Activated T-helper 1 cell treated with anti-CD3 and anti-CD28 coated beads, Interleukin-12 subunit alpha, Interleukin-12 subunit beta, Interleukin-2, Interleukin-4 antibody, amounts not matched to agents 30 ng/mL and 10 ng/mL and 1 ng/mL, durations not matched to agents 14 hours and 24 hours and 36 hours (primary cell): ENCODE measurements at places on chromosomes 2 and 18. TPM values are rescaled to one million over a fixed set of nuclear protein-coding genes. Genes with fewer than 3 reads are reported as not detected.

GRCh38 chr2:10635430-10635829 lies 54.3 kb downstream of the NOL10 start:
- DNase-seq = no peak

GRCh38 chr18:53382870-53383269 lies 841.6 kb downstream of the MBD2 start:
- DNase-seq = no peak

Gene POLR1B
- total RNA-seq = 75.6 and 78.4 TPM in 2 replicates

Gene GCKR
- total RNA-seq = not detected in 2 replicates

GRCh38 chr2:44843641-44844310 lies 97.7 kb upstream of the SIX3 start:
- no peak for DNase-seq

- DNase-seq = no peak
Observed at GRCh38 chr2:77484026-77484425, 38.1 kb downstream of the LRRTM4 start.

DNA sequence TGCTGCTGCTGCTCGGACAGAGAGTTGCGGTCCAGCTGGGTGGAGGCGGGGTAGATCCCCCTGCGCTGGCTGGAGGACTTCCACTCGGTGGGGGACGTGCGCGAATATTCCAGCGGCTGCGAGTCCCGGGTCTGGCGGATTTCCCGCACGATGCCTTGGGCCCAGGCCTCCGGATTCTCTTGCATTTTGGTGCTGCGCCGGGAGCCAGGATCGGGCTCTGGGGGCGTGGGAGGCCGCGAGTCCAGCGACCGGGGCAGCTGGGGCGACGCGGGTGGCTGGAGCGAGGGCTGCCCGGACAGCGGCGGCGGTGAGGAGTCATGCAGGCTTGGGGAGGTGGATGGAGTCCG lies 4.8 kb downstream of the NT5C1B start:
- no peak for DNase-seq

GRCh38 chr18:46705521-46705920 lies 48.5 kb upstream of the LOXHD1 start:
- DNase-seq = no peak

Gene SERPINB4
- not detected in 2 replicates for total RNA-seq

- no peak for DNase-seq
Observed at GRCh38 chr2:51149725-51150124, 117.8 kb upstream of the NRXN1 start.

GRCh38 chr2:3604207-3604877 lies 9.4 kb downstream of the COLEC11 start:
- DNase-seq = no peak

Gene DLGAP1
- total RNA-seq = 0.17 and 0.36 TPM in 2 replicates

GRCh38 chr18:25348386-25349130 lies 3.4 kb downstream of the ZNF521 start:
- no peak for DNase-seq

Gene CHRNG
- not detected in 2 replicates for total RNA-seq

Gene FAM124B
- 0.23 and 0.34 TPM in 2 replicates for total RNA-seq

DNA sequence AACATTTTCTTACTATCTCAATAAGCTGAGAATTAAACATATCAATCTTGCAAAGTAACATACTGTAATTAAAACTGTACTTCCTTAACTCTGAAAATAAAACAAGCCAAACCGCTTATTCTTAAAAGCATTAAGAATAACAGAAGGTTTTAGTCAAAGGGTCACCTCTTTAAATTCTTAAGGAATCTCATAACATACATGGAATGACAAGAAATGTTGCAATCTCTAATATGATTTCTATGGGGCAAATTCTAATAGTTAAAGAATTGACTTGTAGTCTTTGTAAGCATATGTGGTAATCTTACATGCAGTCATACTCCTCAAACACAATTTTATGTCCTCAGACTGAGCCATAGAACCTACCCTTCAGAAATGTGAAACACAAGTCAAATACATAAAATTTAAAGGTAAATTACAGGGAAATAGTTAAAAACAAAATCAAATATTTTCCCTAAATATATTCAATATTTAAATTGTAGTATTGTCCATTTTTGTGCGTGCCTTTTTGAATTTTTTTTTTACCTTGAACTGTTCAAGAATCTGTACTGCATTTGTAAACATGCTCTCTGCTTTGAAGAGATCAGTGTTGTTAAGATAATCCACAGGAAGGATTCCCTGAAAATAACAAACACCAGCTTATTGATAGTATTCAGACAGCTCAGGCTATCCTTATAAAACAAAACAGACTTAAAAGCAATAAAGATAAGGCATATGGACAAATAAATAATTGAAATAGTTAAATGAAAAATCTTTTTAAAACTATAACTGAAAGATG lies 48.2 kb downstream of the PIGN start:
- no peak for DNase-seq

DNA sequence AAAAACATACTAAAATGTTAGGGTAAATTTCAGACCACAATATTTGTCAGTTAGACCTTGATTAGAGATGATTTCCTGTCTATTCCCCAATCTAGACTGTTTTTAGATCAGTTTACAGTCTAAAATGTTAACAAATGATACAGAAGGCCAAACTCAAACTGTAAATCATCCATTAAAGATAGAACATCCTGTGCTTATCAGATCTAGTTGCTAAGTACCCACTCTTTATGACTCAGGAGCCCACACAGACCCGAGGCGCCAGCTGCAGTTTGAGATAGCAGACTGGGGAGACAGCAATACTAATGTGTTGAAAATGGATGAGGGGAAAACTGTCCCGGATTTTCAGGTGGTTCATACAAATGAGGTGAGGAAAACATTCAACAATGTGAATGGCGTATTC lies 113.3 kb downstream of the SCG2 start:
- DNase-seq = no peak

Gene SLC38A11
- total RNA-seq = not detected in 2 replicates

DNA sequence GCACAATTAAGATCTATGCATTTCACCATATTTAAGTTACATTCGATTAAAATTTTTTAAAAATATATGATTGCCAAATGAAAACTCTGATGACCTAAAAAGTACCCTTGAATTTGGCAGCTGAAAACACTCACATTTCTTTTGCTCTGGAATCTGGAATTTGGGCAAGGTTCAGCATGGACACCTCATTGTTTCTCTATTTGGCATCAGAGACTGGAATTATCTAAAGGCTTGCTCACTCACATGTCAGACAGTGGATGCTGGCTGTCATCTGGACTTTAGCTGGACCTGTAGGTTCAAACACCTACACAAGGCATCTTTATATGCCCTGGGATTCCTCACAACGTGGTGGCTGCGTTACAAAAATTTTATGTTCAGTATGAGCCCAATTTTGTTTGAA lies 16.1 kb downstream of the MBOAT2 start:
- DNase-seq = no peak

Gene TOGARAM2
- total RNA-seq = 5.8 and 6.0 TPM in 2 replicates

Gene ODC1
- total RNA-seq = 235 and 247 TPM in 2 replicates

GRCh38 chr2:31075431-31075830 lies 62.8 kb downstream of the GALNT14 start:
- DNase-seq = no peak

Gene ELOA2
- total RNA-seq = not detected in 2 replicates

- DNase-seq = no peak
Observed at GRCh38 chr2:217444932-217445331, 557.9 kb downstream of the TNS1 start.

DNA sequence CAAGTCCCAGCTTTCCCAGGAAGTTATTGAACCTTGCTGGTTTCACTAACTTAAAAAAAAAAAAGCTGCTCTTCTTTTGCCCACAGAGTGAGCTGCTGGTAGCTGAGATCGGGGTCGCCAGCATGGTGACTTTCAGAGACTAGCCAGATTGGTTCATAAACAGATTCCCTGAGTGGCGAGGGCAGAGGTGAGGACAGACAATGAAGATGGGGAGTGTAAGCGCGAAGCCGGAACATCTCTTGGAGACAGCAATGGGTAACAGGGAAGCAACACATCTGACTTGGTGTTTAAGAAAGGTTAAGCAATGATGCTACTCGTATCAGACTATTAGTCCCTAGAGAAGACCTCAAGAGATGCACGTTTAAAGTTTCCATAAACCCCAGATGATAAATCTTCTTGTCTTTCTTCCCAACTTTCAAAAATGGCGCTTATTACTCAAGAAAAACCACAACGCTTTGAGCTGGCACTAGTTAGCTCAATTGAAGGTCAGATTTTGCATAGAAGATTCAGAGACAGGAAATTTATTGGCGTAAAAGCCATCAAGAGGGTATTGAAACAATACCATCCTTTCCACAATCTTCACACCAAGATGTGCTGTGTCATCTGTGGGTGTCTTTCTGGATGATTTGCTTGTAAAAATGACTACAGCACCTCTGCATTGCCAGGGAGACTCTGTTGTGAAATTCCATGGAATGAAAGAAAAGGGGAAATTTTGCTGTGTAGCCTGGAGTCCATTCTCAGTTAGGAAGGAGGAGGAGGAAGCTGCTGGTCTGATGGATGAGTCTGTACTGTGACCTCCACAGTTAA lies 193.1 kb upstream of the CXCR4 start:
- DNase-seq = no peak

DNA sequence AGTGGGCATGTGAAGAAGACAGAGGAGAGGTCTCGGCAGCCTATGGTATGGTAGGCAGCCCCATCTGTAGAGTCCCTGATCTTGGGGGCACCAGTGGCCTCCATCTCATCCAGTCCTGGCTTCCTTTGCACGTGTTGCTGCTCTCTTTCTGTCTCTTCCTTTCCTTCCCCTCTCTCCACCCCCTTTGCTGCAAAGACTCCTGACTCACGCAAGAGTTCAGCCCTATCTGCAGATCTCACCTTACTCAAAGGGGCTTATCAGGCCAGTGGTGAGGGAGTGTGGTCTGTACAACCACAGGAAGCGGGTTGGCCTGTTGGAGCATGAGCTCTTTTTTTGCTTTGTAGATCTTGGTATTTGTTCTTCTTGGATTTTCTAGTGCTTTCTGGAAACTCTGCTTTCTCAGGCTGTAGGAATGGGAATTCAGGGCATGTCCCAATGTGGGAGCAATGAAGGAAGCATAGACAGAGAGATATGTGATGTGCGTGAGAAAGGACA lies 14.6 kb upstream of the NT5DC4 start:
- peak; percentile 79 for DNase-seq

Gene VPS54
- 14.9 and 15.4 TPM in 2 replicates for total RNA-seq

GRCh38 chr18:456361-457139 lies 44.0 kb downstream of the COLEC12 start:
- no peak for DNase-seq

GRCh38 chr2:39515273-39515896 lies 78.3 kb upstream of the MAP4K3 start:
- no peak for DNase-seq

- no peak for DNase-seq
Observed at GRCh38 chr2:15969214-15969613, 28.9 kb downstream of the MYCN start.

- DNase-seq = no peak
Observed at GRCh38 chr2:64277101-64277849, 133.1 kb upstream of the PELI1 start.

GRCh38 chr2:12259493-12259892 lies 457.2 kb upstream of the TRIB2 start:
- no peak for DNase-seq

Gene CTNNA2
- not detected in 2 replicates for total RNA-seq

DNA sequence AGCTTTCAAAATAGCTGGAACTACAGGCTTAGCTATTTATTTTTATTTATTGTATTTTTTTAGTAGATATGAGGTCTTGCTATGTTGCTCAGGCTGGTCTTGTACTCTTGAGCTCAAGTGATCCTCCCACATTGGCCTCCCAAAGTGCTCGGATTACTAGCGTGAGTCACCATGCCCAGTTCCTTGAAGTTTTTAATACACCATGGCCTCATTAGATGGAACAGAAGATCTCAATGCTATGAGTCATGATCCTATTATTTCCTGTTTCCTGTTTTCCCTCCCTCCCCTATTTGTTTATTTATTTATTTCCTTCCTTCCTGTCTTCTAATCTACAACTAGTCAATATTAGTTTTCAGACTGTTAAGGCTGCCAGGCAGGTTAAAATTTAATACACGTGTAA lies 309.0 kb downstream of the CMPK2 start:
- DNase-seq = no peak

Gene PUS10
- total RNA-seq = 5.9 and 7.6 TPM in 2 replicates

DNA sequence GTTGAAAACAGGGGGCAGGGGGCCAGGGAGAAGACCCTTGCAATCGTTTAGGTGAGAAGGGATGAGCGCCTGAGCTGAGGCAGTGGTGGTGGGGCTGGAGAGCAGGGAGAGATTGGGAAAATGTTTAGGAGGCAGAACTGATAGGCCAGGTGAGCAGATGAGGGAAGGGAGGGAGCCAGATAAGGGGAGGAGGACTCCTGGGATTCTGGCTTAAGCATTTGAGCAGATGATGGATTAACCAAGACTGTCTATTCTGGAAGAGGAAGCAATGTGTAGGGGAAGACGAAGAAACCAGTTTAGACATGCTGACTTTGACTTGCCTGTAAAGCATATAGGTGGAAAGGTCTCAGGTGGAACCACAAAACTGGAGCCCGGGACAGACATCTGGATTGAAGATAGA lies 49.9 kb upstream of the ASPRV1 start:
- no peak for DNase-seq

DNA sequence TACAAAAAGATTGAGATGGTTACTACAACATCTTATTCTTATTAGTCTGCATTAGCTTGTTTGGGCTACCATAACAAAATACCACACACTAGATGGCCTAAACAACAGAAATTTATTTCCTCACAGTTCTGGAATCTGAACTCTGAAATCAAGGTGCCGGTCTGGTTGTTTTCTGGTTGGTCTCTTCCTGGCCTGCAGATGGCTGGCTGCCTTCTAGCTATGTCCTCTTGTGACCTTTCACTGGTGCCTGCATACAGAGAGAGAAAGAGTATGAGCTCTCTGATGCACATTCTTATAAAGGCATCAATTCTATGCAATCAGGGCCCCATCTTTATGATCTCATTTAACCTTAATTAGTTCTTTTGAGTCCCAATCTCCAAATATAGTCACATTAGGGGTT lies 696.5 kb downstream of the TDRD15 start:
- DNase-seq = no peak

GRCh38 chr2:237774811-237775553 lies 23.6 kb upstream of the RBM44 start:
- peak; percentile 24 for DNase-seq

GRCh38 chr18:41320100-41320499 lies 634.9 kb upstream of the PIK3C3 start:
- no peak for DNase-seq

Gene ST8SIA3
- total RNA-seq = not detected in 2 replicates

- no peak for DNase-seq
Observed at GRCh38 chr18:54880395-54881105, 52.3 kb downstream of the RAB27B start.

DNA sequence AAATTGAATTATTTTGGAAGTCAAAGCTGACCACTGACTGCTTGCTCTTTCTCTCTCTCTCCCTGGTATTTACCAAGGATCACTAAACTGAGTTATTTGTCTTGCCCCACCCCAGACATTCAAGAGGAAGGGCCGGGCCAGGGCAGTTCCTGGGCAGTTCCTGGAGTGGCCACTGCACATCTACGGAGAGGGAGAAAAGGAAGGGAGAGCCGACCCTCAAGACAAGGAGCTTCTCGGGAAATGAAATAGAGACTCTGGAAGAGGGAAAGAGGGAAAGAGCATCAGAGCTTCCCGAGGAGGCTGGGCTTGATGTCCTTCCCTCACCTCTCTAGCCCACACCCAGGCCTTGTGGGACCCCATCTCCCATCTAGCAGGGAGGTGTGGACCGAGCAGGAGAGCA lies 83.1 kb downstream of the SEPTIN10 start:
- no peak for DNase-seq
